HCEC 1CT (cell line): ENCODE measurements at places on chromosomes 6 and 20.

GRCh38 chr6:6008648-6009421, 2.1 kb upstream of the NRN1 start:
- no peak for DNase-seq

- no peak for DNase-seq
These were observed 44.9 kb upstream of the JAG1 start for GRCh38 chr20:10718661-10719060.

DNA sequence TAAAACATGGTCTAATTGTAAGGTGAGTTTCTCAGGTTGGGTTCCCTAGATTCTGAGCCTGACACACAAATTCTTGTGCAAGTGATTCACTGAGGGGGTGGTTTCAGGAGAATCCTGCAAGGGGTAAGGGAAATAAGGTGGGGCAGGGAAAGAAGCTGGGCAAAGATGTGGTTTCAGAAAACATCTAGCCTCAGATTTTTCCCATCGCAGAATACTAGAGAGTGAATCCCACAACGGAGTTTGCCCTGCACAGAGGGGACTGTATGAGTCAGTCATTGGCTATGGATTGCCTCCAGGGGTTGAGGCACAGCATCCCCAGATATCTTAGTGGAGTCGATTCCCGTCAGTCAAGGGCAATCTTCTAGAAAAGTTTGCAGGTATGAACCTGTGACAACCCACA, 65.2 kb downstream of the PRL start:
- DNase-seq, result no peak

- DNase-seq, result no peak
These were observed 193.3 kb downstream of the CLIC5 start for GRCh38 chr6:45822246-45822812.

DNA sequence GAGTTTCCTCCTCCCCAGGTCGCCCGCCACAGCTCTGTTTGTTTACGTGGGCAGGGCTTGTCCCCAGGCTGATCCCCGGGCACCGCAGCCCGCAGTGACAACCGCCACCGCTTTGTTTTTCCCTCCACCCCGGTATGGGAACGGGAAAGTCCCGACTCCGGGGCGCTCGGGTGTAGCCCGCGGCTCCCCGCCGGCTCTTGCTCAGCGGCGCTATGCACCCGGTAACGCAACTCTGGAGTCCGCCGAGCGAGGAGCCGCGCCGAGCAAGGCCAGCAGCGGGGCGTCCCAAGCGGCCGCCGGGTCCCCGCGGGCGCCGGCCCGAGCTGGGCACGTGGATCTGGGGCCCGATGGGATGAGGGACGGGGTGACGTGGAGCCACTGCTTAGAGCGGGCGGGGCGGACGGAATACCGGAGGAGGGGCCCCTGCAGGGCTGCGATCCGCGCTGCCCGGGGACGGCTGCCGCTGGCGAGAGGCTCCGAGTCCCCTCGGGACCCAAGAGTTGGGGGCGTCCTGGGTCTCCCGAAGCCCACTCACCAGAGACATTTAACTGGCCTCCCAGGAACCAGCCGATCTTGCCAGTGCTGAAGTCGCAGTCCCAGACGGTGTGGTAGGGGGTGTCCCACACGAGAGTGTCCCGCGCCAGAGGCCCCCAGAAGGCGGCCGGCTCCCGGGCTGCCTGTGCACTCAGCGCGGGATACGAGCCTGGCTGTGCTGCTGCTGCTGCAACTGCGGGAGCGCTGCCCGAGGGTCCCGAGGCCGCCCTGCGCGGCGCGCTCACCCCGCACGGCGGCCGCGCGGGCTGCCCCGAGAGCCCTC, 497 bp downstream of the ACSS1 start:
- DNase-seq, result peak; percentile 17

DNA sequence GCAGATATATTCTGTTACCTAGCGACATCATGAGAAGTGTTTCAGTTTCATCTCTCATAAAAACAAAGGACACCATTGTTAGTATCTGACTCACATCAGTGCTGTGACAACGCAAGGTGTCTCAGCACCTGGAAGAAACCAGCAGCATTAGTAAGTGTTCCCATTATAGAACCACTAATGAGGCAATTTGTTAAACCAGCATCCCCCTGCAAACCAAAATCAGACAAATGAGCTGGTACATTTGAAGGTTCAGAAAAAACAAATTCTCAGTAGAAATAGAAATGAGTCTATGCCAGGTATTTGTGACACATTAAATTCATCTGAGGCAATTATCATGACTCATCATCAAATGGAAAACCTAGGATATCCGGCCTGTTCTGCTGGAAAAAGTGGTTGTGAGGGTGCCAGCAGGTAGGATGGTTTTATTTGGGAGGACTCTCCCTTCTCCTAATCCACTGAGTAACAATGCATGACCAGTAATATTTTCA, 151.7 kb downstream of the TMEM200A start:
- peak; percentile 25 for DNase-seq

GRCh38 chr6:10205120-10205519, 209.8 kb downstream of the TFAP2A start:
- DNase-seq, result no peak

- no peak for DNase-seq
These were observed 2.0 kb upstream of the GTPBP2 start for GRCh38 chr6:43630980-43631619.

DNA sequence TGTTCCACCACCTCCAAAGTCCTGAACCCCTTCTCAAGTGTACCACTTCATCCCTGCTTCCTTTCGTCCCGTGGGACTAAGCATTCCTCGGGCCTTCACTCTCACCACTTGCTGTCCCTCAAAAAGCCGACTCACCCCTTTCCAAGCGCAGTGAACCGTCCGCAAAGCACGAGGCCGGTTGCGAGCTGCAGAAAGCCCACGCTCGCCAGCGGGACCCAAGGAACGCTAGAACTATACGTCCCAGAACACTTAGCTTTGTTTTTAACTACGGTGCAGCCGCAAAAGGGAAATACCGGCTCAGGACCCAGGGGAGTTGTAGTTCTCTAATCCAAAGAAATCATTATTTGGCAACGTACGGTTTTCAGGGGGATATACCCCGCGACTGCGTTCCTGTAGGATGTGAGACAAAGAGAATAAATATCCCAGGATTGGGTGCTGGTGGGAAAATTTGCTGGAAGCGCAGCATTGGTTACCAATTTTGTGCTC, 416 bp upstream of the POLR1H start:
- no peak for DNase-seq

DNA sequence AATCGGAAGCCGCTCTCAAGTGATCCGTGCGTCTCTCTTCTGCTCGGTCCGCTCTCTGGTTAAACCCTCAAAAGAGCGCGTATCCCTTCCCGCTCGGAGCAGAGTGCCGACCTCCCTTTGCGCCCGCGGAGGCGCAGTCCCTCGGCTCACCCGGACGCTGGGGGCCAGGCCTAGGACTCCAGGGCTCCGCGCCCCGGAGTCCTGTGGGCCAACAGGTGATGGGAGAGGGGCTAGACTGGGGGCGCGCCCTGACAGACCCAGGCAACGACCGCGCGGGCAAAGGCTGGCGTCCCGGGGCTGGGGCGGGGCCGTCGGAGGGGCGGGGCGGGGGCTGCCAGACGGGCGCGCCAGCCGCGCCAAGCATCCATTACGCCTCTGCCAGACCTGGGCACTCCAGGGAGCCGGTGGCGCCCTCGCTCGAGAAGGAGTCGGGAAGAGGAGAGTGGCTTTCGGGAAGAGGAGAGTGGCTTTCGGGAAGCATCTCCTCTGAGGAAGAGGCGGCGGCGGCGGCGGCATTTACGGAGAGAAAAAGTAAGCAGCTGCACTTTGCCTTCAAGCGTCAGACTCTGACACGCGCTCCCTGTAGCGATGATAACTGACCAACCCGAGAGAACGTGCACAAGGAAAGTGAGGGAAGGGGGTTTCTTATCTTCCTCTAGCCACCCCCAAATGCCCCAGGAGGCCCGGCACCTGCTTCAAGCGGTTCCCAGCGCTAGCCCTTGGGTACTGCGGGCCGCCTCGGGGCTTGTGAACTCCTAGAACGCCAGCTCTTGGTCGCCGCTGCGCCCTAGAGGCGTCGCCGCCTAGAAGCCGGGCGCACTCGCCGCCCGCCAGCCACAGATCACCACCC, 2.6 kb downstream of the EPHA7 start:
- no peak for DNase-seq

GRCh38 chr20:57601737-57602136, 18.5 kb downstream of the ZBP1 start:
- DNase-seq, result no peak

GRCh38 chr20:46872328-46873211, 22.1 kb upstream of the EYA2 start:
- DNase-seq, result no peak

GRCh38 chr6:162069995-162070394, 657.6 kb downstream of the PRKN start:
- no peak for DNase-seq

- DNase-seq, result no peak
These were observed 43.2 kb upstream of the CDH22 start for GRCh38 chr20:46351357-46352058.

DNA sequence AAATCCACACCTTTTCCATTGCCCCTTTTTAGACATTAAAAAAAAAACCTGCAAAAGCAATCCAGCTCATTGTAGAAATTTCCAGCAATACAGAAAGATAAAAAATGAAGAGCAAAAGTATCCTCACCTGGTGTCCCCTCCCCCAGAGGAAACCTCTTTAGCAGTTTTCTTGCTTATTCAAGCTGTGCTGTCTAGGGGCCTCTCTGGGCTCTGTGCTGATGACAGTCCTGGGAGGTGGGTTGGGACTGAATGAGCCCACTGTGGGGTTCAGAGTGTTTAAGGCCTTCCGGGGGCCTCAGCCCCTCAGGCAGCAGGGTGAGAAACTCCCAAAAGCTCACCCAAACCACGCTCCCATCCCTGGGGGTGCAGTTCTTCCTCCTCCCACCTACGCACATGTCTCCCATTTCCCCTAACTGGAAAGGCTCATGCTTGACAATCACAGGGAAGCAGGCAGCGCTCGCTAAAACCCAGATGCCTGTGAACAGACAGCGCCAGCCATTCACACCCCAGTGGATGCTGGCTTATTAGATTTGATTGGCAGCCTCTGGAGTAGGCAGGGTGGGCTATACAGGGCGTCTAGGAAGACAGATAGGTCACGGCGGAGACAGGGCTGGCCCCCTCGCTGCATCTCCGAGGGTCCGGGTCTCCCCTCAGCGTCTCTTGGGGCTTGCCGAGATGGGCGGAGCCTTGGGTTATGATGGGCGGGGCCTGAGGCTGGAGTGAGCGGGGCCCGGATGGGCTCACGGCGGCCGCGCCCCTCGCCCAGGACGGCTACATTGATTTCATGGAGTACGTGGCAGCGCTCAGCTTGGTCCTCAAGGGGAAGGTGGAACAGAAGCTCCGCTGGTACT, 4.6 kb downstream of the GUCA1A start:
- no peak for DNase-seq

DNA sequence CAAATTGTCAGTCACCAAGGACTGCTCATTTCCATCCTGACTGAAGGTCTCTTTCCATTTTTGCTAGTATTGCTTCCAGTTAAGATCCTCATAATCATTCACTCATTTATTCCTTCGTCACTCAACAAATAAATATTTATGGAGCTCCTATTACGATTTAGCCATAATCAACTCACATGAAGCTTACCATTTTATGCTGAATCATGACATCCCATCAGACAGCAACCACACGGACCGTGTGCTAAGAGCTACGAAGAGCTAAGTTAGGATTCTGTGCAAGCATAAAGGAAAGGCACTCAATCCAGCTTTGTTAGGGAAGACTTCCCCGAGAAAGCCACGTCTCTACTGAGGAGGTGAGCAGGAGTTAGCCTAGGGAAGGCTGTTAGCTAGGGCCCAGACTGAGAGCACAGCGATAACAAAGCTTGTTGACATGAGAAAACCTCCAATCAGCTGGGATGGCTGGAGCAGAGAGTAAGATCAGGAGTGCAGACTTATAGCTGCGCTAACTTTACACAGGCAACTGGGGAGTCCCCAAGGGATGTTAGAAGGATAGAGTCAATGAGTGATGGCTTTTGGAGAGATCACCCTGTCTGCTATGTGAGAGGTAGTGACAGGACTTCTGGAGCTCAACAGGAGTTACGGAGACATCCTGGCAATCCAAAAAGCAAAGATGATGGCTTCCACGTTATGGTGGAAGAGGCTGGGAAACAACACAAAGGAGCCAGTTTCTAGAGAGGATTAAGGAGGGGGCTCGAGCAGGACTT, 2.6 kb upstream of the GID8 start:
- DNase-seq, result no peak
